ENCODE measurements at places on chromosomes 3 and 15.
A peak's percentile ranks its signal among the peaks of the same experiment; 100 is the strongest.

- DNase-seq: no peak
- H3K27me3 ChIP-seq: peaks cover 14% of the 10 kb centered on the region
- no peaks in the 10 kb centered on the region for H3K36me3 ChIP-seq
- H3K27ac ChIP-seq: no peak overlapping the region
These were observed 722 bp downstream of the STRA6 start for GRCh38 chr15:74201710-74202420.

GRCh38 chr3:5784690-5785089, 597.2 kb downstream of the EDEM1 start:
- no peak for DNase-seq
- H3K27ac ChIP-seq: no peak overlapping the region
- H3K4me3 ChIP-seq: no peak overlapping the region

DNA sequence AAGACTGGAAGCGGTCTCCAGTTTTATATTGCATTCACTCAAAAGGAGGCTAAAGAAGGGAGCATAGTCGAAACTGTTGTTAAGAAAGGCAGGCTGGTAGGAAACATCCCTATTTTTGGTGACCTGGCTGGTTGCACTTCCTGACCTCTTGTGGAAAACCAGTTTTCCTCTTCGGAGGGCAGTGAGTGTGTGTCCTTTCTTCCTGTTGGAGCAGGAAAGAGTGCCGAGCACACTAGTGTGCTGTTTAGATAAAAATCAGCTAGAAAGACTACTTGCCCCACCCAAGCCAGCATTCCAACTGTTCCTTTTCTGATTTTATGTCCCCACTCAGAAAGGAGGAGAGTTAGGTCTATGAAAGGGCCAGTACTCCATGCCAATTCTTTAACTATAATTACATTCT, 65.1 kb upstream of the CCR4 start:
- peaks cover 5% of the 10 kb centered on the region for H3K4me1 ChIP-seq
- H3K27me3 ChIP-seq: no peaks in the 10 kb centered on the region
- no peak overlapping the region for H3K4me3 ChIP-seq

GRCh38 chr3:12454816-12455121, 29.5 kb upstream of the TSEN2 start:
- H3K27ac ChIP-seq: no peak overlapping the region
- no peak overlapping the region for H3K4me3 ChIP-seq
- no peak for DNase-seq
- 0 out of 2 replicates have a peak, but pooled peaks cover 5% of the 10 kb centered on the region for H3K4me1 ChIP-seq

DNA sequence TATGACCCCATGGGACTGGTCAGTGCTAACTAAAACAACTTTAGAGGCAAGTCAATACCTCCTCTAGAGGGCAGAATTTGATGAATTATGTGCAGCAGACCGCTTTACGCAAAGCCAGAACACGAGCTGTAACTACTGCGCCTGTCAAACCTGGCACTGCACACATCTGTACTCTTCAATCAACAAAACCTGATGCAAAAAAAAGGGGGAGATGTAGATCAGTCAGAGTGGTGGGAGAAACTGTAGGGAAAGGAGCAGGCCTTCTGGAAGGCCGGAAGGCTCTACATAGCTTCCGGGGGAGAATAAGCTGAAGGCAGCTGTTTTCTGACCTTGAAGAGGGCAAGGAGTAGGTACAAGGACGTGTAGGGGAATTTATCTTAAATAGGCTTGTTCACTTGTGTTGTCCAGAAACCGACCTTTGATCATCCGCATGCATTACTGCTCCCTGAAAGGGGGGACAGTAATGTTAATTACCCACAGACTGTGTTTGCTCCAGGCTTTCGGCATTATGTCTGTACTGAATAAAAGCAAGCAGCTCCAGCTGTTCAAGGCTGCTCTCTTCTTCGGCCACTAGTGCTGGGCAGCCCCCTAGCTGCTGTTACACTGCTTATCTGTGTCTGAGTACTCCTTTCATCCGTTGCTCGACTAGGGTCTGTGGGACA, 41.0 kb downstream of the GPR160 start:
- no peak overlapping the region for H3K27ac ChIP-seq
- no peaks in the 10 kb centered on the region for H3K4me1 ChIP-seq
- H3K27me3 ChIP-seq: no peaks in the 10 kb centered on the region
- no peak overlapping the region for H3K4me3 ChIP-seq
- peak; percentile 2 for DNase-seq

GRCh38 chr15:29903028-29903427, 80.8 kb upstream of the TJP1 start:
- no peak for DNase-seq
- H3K4me3 ChIP-seq: no peak overlapping the region
- H3K36me3 ChIP-seq: no peaks in the 10 kb centered on the region
- H3K4me1 ChIP-seq: no peaks in the 10 kb centered on the region

- DNase-seq: no peak
- no peak within 1 kb of the TSS for H3K4me3 ChIP-seq
- no peaks in the 10 kb centered on the region for H3K4me1 ChIP-seq
- H3K36me3 ChIP-seq: no peaks in the 10 kb centered on the region
These were observed at the start of gene RTP4 for GRCh38 chr3:187368251-187369088. Gene RTP4, plus strand, starts transcription at chr3:187368385. Its CDS starts 57 bp downstream, at chr3:187368442.

DNA sequence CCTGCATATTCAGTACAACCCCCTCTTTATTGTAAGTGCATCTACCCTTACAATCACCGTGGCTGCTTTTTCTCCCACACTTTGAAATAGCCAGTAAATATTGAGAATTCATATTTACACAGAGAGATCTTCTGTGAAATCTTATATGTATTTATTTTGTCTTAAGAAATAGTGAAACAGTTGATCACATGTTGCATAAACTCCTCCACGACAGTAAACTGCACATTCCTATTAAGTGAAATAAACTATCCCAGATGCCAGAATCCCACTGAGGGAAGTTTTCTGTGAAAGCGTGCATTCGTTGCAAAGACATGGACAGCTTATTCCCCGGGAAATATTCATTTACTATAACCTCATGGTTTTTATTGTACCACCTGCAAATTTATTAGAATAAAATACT, 796.0 kb downstream of the ROBO2 start:
- H3K27me3 ChIP-seq: no peaks in the 10 kb centered on the region
- no peak overlapping the region for H3K4me3 ChIP-seq
- no peaks in the 10 kb centered on the region for H3K36me3 ChIP-seq
- H3K27ac ChIP-seq: no peak overlapping the region
- DNase-seq: no peak

GRCh38 chr3:66267031-66267430, 46.2 kb downstream of the SLC25A26 start:
- no peaks in the 10 kb centered on the region for H3K27me3 ChIP-seq
- H3K27ac ChIP-seq: no peak overlapping the region
- H3K4me3 ChIP-seq: no peak overlapping the region
- H3K4me1 ChIP-seq: no peaks in the 10 kb centered on the region

DNA sequence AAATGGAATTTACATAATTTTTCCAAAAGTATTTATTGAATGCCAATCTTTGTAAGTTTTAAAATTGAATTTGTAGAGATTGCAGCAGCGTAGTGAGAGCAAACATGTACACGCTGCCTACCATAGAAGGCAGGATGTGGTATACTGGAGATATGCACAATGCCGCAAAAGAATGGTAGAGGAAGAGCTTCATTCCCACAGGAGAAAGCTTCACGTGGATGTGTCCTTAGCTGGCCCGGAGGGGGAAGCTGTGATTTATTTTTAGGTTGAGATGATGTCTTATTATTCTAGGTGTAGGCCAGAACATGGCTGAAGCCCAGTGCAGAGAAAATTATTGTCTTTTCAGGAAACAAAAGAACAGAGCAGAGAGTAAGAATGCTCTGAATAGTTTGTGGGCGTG, 743.3 kb upstream of the BCHE start:
- H3K4me1 ChIP-seq: no peaks in the 10 kb centered on the region
- H3K4me3 ChIP-seq: no peak overlapping the region
- H3K27me3 ChIP-seq: no peaks in the 10 kb centered on the region

DNA sequence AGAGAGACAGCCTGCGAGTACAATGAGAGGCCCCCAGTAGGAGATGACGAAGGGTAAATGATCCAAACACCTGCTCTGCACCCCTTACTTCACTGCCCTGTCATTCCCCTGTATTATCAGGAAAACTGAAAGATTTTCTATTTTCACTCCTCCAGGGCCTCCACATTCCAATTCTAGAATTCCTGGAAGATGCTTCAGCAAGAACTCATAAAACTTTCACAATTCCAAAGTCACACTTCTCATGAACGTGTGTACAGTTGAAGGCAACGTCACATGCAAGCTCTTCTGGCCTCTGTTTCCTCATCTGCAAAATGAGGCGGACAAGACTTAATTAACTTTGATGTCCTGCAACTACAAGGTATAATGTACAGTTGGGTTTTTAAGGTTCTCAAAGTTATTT, 62.8 kb upstream of the SPATA12 start:
- H3K4me1 ChIP-seq: peaks cover 8% of the 10 kb centered on the region
- no peak overlapping the region for H3K27ac ChIP-seq
- no peak overlapping the region for H3K4me3 ChIP-seq
- no peak for DNase-seq
- no peaks in the 10 kb centered on the region for H3K27me3 ChIP-seq

- no peaks in the 10 kb centered on the region for H3K27me3 ChIP-seq
- no peaks in the 10 kb centered on the region for H3K4me1 ChIP-seq
- no peak within 1 kb of the TSS for H3K4me3 ChIP-seq
- no peak for DNase-seq
- H3K27ac ChIP-seq: no peak within 1 kb of the TSS
- no peaks in the 10 kb centered on the region for H3K36me3 ChIP-seq
These were observed at the start of gene AADACL2 for GRCh38 chr3:151733613-151734012. Gene AADACL2, plus strand, starts transcription at chr3:151733927. Its CDS starts 109 bp downstream, at chr3:151734036.

GRCh38 chr15:48449734-48450133, 118.5 kb downstream of the DUT start:
- no peaks in the 10 kb centered on the region for H3K27me3 ChIP-seq
- H3K4me3 ChIP-seq: no peak overlapping the region
- no peak overlapping the region for H3K27ac ChIP-seq
- no peak for DNase-seq
- no peaks in the 10 kb centered on the region for H3K36me3 ChIP-seq
- peaks cover 17% of the 10 kb centered on the region for H3K4me1 ChIP-seq

- H3K27ac ChIP-seq: no peak overlapping the region
- no peak overlapping the region for H3K4me3 ChIP-seq
- DNase-seq: no peak
- no peaks in the 10 kb centered on the region for H3K36me3 ChIP-seq
- no peaks in the 10 kb centered on the region for H3K27me3 ChIP-seq
- no peaks in the 10 kb centered on the region for H3K4me1 ChIP-seq
These were observed 35.7 kb upstream of the DLG1 start for GRCh38 chr3:197333901-197334639.

- H3K4me1 ChIP-seq: no peaks in the 10 kb centered on the region
- H3K27me3 ChIP-seq: no peaks in the 10 kb centered on the region
- H3K4me3 ChIP-seq: no peak overlapping the region
- DNase-seq: no peak
- no peak overlapping the region for H3K27ac ChIP-seq
These were observed 84.3 kb downstream of the KLHL25 start for GRCh38 chr15:85710340-85710842.

DNA sequence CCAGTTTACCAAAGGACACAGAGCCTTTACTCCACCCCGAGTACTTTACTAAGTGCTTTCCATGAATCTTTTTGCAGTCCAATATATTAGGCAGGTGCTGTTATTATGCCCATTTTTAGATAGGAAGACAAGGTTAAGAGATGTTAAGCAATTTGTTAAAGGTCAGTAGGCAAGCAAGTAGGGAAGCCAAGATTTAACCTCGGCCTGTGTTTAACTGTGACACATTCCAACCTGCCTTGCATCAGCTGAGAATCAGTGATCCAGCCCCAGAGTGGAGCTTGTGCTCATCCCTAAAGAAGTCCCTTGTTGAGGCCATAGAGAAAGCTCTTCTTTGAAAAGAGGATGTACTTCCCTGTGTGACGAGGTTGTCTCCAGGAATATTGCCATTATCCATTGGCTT, 51.3 kb upstream of the C15orf61 start:
- H3K4me1 ChIP-seq: no peaks in the 10 kb centered on the region
- no peak overlapping the region for H3K4me3 ChIP-seq
- no peak overlapping the region for H3K27ac ChIP-seq
- no peak for DNase-seq

GRCh38 chr3:155313300-155313699, 19.8 kb upstream of the STRIT1 start:
- H3K36me3 ChIP-seq: no peaks in the 10 kb centered on the region
- H3K4me1 ChIP-seq: peaks cover 4% of the 10 kb centered on the region
- H3K4me3 ChIP-seq: no peak overlapping the region
- no peak for DNase-seq
- no peak overlapping the region for H3K27ac ChIP-seq

- H3K4me1 ChIP-seq: no peaks in the 10 kb centered on the region
- H3K27ac ChIP-seq: no peak overlapping the region
- no peaks in the 10 kb centered on the region for H3K27me3 ChIP-seq
- DNase-seq: no peak
- no peak overlapping the region for H3K4me3 ChIP-seq
These were observed 20.8 kb upstream of the DNAAF4 start for GRCh38 chr15:55528812-55529211.

- DNase-seq: no peak
- H3K27me3 ChIP-seq: no peaks in the 10 kb centered on the region
- no peaks in the 10 kb centered on the region for H3K4me1 ChIP-seq
- no peak overlapping the region for H3K27ac ChIP-seq
- H3K4me3 ChIP-seq: no peak overlapping the region
These were observed 103.8 kb upstream of the MME start for GRCh38 chr3:154976072-154976983.

- no peak overlapping the region for H3K27ac ChIP-seq
- no peaks in the 10 kb centered on the region for H3K27me3 ChIP-seq
- H3K4me3 ChIP-seq: no peak overlapping the region
These were observed 17.3 kb downstream of the TBC1D2B start for GRCh38 chr15:78060232-78060631.

DNA sequence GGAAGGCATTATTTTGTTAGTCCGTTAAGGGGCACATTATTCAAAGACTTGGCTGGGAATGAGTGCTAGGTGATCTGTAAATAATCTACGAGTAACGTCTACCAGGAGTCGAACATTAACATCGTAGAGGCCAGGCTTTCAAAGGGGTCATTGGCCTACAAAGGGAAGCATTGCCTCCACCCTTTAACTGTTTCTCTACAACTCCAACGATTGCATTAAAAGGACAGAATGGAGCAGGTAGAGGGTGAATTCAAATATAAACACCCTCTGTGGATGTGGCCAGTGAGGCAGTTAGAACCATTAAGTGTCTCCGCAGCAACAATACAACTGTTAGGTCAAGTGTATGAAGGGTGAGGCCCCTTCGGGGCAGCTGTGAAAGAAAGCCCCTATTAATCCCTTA, 126.0 kb upstream of the LMOD3 start:
- no peaks in the 10 kb centered on the region for H3K36me3 ChIP-seq
- no peak overlapping the region for H3K27ac ChIP-seq
- no peaks in the 10 kb centered on the region for H3K4me1 ChIP-seq
- no peaks in the 10 kb centered on the region for H3K27me3 ChIP-seq

GRCh38 chr3:139319428-139320402, 24.1 kb upstream of the MRPS22 start:
- H3K4me3 ChIP-seq: no peak overlapping the region
- peaks cover 52% of the 10 kb centered on the region for H3K4me1 ChIP-seq
- H3K27ac ChIP-seq: peak overlapping the region; percentile 94
- no peak for DNase-seq
- H3K27me3 ChIP-seq: no peaks in the 10 kb centered on the region
- H3K36me3 ChIP-seq: no peaks in the 10 kb centered on the region

DNA sequence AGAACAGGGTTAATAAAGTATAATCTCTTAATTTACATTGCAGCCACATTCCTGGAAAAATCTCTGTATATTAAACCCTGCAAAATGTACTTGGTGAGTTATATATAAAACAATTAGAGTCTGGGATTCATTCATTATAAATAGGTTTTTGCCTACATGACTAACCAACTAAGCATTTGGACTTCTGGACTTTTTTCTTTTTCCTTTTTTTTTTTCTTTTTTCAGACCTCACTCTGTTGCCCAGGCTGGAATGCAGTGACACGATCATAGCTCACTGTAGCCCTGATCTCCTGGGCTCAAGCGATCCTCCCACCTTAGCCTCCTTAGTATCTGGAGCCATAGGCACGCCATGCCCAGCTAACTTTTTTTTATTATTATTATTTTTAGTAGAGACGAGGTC, 4.5 kb downstream of the DNAJC13 start:
- no peaks in the 10 kb centered on the region for H3K36me3 ChIP-seq
- DNase-seq: no peak
- no peak overlapping the region for H3K4me3 ChIP-seq

Data from HCT116 (cell line).